ENCODE measurements at places on chromosomes 11 and 22. TPM values are rescaled to one million over a fixed set of nuclear protein-coding genes. Genes with fewer than 3 reads are reported as not detected.

The GRK3 gene
- 8.9 TPM for total RNA-seq

The BTBD18 gene
- not detected for total RNA-seq

- H3K4me1 ChIP-seq = no peaks in the 10 kb centered on the region
- H3K27me3 ChIP-seq = no peaks in the 10 kb centered on the region
- H3K36me3 ChIP-seq = peaks cover 14% of the 10 kb centered on the region
- no peak overlapping the region for H3K27ac ChIP-seq
Observed at GRCh38 chr11:62001450-62002191, 34.2 kb upstream of the FTH1 start.

GRCh38 chr11:47408598-47409439 lies 429 bp downstream of the SLC39A13 start:
- H3K4me3 ChIP-seq = peak overlapping the region; percentile 92
- no peaks in the 10 kb centered on the region for H3K36me3 ChIP-seq
- peak overlapping the region; percentile 83 for H3K27ac ChIP-seq
- no peaks in the 10 kb centered on the region for H3K27me3 ChIP-seq

The NXPE1 gene
- total RNA-seq = not detected

The ZNF214 gene
- total RNA-seq = not detected

The C22orf31 gene
- not detected for total RNA-seq

- H3K4me3 ChIP-seq = peak overlapping the region; percentile 81
- H3K4me1 ChIP-seq = peaks cover 9% of the 10 kb centered on the region
- DNase-seq = no peak
- H3K27ac ChIP-seq = no peak overlapping the region
- H3K36me3 ChIP-seq = no peaks in the 10 kb centered on the region
Observed at GRCh38 chr22:42855721-42856120, 1.4 kb downstream of the ARFGAP3 start.

GRCh38 chr22:35442471-35442870 lies 42.5 kb downstream of the MCM5 start:
- H3K27ac ChIP-seq = no peak overlapping the region
- H3K27me3 ChIP-seq = no peaks in the 10 kb centered on the region
- peaks cover 2% of the 10 kb centered on the region for H3K4me1 ChIP-seq
- H3K4me3 ChIP-seq = no peak overlapping the region

The CARNS1 gene
- total RNA-seq = 0.91 TPM

The HBB gene
- total RNA-seq = not detected

The OVOL1 gene
- not detected for total RNA-seq

- no peak overlapping the region for H3K27ac ChIP-seq
- no peaks in the 10 kb centered on the region for H3K27me3 ChIP-seq
- H3K4me3 ChIP-seq = no peak overlapping the region
- H3K4me1 ChIP-seq = peaks cover 3% of the 10 kb centered on the region
- DNase-seq = no peak
- no peaks in the 10 kb centered on the region for H3K36me3 ChIP-seq
Observed at GRCh38 chr11:130087294-130087926, 17.7 kb downstream of the APLP2 start.

- H3K36me3 ChIP-seq = peaks cover 2% of the 10 kb centered on the region
- H3K4me3 ChIP-seq = no peak overlapping the region
- H3K27ac ChIP-seq = no peak overlapping the region
- H3K27me3 ChIP-seq = peaks cover 9% of the 10 kb centered on the region
- peaks cover 9% of the 10 kb centered on the region for H3K4me1 ChIP-seq
Observed at GRCh38 chr22:49702068-49702397, 125.6 kb downstream of the BRD1 start.

The ADM gene
- 0.31 TPM for total RNA-seq

The PIH1D2 gene
- total RNA-seq = 0.50 TPM

The TEX12 gene
- total RNA-seq = not detected

GRCh38 chr11:47352556-47352955 lies at the start of gene MYBPC3:
Gene MYBPC3 (minus strand): TSS chr11:47352702. CDS start chr11:47352647, 55 bp downstream.
- H3K36me3 ChIP-seq = no peaks in the 10 kb centered on the region
- no peak for DNase-seq
- H3K4me1 ChIP-seq = no peaks in the 10 kb centered on the region
- H3K27ac ChIP-seq = no peak within 1 kb of the TSS

DNA sequence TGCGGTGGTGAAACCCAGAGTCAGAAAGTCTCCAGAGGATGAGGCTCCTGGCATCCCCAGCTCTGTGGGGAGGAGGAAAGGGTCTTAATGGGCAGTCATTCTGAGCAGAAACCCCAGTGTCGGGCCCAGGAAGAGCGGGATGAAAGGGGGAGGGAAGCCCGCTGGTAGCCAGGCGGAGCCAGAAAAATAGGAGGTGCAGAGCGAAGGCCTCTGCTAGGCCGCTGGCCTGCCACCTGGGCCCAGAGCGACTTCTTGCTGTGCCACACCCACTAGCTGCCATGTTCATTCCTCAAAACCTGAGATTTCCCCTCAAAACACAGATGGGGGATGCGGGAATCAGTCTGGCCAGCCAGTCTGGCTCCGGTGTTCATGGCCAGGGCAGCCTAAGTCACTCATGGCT lies 650 bp upstream of the POU2AF3 start:
- no peak overlapping the region for H3K4me3 ChIP-seq
- no peak for DNase-seq
- H3K27me3 ChIP-seq = peaks cover 26% of the 10 kb centered on the region
- no peak overlapping the region for H3K27ac ChIP-seq
- peaks cover 2% of the 10 kb centered on the region for H3K4me1 ChIP-seq
- no peaks in the 10 kb centered on the region for H3K36me3 ChIP-seq

The TIRAP gene
- 2.7 TPM for total RNA-seq

The APOA5 gene
- total RNA-seq = not detected
